Activated naive CD4-positive, alpha-beta T cell treated with anti-CD3 and anti-CD28 coated beads, Interleukin-2, amount 10 ng/mL, durations not matched to agents 7 days and 5 days (primary cell): ENCODE measurements at places on chromosomes 6 and 20.
A peak's percentile ranks its signal among the peaks of the same experiment; 100 is the strongest.

DNA sequence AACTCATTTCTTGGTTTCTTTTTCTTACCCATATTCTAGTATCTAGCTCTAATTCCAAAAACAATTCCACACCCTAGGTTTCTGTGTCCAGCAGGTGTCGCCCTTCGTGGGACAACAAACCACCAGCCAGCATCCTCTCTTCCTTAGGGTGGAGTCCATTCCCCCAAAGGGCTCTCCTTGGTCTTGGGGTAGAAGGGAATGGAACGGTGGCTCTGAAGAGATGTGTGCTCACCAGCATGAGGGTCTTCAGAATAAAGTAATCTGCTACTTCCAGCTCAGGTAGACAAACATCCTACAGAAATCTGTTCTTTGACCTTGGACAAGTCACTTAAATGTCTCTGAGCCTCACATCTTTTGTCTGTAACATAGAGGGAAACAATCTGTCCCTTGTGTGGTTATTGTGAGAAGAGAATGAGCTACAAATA lies 7.2 kb downstream of the HLA-DMB start:
- peak; percentile 86 for DNase-seq

GRCh38 chr20:61288331-61288784 lies 36.3 kb downstream of the CDH4 start:
- DNase-seq = no peak

- DNase-seq = no peak
Measured at GRCh38 chr6:148888856-148889255, 142.0 kb downstream of the UST start.

GRCh38 chr20:34129518-34130162 lies 17.6 kb upstream of the EIF2S2 start:
- peak; percentile 66 for DNase-seq

DNA sequence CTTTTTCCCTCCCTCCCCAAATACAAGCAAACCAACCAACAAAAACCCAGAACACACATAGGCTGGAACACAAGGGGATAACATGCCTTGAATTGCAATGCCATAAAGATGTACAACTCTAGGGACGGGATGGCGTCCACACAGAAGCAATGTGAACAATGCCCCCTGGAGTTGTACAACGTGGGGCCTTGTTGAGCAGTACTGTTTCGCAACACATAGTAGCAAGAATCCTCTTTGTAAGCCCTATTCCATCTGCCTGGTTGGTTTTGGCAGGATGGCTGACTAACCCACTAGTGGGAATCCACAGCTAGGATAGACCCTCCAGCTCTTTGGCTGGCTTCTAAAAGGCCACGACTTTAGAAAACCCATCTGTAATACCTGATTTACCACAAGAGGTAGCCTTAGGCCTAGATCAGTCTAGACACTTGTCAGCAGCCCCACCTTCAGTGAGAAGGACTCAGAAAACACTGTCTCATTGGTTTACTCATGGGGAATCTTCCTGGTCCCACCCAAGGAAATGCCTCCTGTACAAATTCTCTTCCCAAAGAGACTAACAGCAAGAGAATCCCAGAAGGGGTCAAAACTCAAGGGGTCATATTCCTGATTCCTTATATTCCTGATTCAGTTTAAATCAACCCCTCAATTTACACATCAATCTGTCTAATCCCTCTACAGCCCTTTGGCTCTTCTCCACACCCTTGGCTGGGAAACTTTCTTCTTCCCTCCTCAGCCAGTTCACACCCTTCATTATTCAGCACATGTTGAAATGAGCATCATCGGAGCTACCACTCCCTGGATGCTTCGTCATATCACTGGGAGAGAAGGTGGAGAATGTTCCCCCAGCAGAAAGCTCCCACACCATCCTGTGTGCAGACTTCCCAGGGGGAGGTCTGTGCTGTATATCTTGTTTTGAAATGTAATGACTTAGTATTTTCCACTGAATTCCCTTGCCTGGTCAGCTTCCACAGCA lies 622.4 kb upstream of the FLRT3 start:
- DNase-seq = no peak

DNA sequence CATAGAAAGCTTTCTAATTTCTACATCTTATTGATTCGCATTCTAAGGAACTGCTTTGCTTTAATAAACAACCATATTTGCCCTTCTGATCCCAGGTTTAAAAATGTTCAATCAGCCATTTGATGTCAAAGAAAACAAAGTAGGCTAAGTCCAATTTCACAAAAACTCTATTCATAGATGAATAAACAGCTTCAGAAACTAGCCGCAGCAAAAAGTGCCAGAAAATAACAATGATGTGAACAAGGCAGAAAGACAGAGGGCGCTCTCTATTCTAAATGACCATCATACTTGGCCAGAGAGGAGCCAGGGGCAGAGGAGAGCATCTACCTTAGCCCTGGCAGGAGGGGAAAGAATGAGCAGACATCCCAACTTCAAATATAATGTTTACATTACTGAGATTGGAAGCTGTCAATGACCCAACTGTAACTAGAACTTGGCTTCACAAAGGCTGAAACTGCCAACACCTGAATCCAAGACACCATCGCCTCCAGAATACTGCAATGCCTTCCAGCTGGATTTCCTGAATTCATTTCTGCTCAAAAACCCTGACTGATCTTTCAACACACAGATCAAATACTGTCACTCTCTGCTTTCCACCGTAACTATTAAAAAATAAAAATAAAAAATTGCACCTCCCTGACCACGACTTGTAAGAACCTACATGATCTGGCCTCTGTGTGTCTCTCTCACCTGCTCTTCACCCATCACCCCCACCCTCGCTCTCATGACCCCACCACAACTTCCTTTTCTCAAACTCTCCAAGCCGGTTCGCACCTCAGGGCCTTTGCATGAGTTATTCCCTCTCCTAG lies 9.5 kb downstream of the CNKSR3 start:
- no peak for DNase-seq

DNA sequence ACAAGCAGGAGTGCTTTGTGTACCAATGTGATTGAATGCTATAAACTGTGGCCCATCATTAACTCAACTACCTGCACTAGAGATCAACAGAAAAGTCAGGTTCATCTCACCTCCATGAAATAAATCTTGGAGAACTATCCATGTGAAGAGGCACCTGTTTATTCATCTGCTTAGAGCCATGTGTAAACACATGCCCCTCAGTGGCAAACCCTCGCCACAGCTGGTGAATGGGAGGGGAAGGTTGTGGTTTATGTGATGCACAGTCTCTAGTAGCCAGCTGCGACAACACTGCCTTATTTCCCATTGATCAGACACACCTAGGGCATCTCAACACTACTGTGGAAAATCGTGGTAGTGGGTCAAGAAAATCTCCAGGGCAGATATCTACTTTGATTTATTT lies 640.2 kb downstream of the PTPRT start:
- DNase-seq = no peak

DNA sequence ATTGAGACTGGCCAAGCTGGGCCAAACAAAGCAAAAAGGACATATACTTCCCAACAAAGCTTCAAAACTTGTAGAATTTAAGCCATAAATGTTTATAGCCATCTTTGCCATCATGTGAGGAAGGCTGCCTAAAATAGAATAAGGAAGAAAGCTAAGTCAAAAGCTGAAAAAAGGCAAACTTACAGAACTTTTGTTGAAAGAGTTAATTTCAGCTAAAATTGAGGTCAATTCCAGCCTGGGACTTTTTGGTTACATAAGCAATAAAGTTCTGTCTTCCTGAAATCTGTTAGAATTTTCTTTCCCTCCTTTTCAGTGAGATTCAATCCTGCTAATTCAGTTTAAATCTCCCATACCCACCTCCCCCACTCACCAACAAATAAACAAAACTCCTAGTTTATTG lies 227.9 kb upstream of the MARCKS start:
- DNase-seq = no peak

DNA sequence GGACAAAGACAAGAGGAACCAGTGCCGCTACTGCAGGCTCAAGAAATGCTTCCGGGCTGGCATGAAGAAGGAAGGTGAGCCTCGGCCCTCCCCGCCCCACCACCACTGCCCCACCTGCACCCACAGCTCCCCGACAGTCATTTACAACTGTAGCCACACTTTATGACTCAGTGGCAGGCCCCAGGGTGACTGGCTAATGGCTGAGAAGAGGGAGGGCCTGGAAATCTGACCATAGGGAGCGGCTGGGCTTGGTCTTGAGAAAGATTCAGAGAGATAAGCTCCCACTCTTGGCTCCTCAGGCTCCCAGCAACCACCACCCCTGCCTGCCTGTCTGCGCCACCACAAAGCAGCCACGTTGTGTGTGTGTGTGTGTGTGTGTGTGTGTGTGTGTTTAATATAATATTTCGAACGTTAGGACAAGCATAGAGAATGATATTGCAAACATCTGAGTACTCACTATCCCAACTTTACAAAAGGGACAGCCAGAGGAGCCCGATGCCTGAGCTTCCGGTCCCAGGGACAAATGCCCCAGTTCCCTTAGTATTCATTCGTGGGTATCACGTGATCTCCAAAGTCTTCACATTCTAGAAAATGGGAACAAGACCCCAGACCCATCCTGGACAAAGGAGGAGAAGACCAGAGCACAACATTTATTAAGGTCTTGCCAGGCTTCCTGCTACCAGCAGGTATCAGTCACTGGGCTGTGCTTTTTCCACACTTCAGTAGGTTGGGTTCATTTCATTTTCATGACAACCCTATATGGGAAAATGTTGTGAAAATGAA lies 52.1 kb downstream of the HNF4A start:
- no peak for DNase-seq

DNA sequence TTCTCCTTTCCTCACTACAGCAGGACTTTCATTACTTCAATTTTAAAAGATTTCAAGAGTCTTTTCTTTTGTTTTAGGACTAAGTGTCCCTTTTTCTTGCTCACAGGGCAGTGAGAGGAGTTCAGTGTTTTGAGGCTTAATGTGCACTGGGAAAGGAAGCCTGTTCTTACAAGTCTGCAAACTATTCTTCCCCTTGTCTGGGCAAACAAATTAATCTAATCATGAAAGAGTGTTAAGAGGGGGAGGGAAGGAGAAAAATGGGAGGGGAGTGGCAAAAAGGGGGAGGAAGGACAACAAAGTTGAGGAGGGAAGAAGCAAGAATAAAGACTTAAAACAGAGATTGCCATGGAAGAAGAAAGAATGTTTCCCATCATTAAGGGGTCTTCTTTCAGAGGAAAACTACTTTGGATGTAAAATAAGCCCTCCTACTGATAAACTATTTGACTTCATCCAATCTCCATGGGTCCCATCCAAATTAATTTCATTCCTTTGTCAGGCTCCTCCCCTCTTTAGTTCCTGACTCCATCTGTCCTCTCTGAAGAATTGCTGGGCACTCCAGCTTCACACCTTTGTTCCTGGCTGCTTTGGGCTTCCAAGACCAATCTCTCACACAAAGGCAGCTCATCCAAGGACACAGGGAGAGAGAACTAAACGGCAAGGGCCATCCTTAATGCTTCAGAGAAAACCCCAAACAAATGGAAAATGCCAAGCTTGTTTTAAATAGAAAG lies 244.5 kb downstream of the TPBG start:
- no peak for DNase-seq

DNA sequence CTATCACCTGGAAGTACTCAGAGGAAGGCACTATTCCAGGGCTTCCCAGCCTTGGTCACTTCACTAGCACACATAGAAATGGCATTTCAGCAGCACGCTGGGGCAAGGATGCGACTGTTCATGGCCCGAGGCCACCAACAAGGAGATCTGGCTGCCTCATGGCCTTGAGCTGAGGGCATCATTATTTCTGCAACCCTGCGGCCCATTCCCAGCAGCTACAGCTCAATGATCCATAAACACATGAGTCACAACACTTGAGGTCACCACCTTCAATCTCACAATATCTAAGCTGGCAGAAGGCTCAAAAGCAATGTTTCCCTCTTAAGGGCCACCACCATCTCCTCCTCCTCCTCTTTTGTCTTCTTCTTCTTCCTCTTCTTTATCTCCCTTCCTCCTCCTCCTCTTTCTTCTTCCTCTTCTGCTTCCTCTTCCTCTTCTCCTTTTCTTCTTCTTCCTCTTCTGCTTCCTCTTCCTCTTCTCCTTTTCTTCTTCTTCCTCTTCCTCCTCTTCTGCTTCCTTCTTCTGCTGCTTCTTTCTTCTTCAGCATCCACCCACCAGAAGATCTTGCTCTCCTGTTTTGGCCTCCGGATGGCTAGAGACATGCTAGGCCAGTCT lies 382.9 kb upstream of the CNR1 start:
- DNase-seq = no peak

DNA sequence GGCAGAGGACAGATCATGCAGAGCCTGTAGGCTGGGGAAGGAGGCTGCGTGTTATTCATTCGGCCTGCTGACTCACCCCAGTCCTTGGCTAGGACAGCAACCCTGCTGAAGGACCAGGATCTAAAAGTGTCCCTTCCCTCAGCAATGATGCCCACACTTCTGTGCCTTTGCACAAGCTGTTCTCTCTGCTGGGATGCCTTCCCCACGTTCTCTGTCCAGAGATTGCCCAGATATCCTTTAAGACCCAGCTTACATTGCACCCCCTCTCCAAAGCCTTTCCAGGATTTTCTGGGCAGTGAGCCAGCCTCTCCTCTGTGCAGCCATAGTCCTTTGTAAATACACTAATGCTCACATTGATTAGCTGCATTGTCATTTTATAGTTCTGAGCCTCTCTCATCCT lies 99.3 kb upstream of the CHD6 start:
- DNase-seq = no peak

DNA sequence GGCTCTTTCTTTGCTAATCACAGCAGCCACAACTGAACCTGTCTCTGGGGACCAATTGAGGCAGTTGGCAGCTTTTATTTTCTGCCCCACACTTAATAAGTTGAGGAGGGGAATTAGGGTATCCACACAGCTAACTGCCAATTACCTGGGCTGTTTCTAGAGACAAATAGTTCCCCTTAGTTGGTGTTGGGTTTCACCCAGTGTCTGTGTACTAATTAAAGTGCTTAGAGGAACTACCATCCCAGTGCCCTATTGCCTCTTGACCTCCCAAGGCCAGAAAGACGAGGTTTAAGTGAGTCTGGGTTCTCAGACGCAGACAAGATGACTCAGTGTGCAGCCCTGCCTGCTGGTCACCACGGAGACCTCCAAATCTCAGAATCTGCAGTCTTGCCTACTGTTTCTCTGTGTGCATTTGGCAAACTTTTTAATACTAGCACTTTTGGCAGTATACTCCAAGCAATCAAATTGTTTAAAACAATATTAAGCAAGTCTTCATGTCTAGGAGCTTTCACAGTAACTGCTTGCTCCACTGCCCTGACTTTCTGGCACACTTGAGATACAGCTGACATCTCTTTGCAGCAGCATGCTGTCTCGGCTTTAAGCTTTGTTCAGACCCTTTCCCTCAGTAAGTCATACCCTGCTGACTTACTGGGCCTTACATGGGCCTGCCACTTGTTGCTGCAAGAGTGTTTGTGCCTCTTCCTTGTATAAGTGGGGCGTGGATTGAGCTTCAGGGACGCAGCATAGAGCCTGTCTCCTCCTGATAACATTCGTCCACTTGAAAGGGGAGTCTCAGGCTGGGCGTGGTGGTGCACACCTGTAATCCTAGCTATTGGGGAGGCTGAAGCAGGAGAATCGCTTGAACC lies 31.9 kb downstream of the STK35 start:
- no peak for DNase-seq

DNA sequence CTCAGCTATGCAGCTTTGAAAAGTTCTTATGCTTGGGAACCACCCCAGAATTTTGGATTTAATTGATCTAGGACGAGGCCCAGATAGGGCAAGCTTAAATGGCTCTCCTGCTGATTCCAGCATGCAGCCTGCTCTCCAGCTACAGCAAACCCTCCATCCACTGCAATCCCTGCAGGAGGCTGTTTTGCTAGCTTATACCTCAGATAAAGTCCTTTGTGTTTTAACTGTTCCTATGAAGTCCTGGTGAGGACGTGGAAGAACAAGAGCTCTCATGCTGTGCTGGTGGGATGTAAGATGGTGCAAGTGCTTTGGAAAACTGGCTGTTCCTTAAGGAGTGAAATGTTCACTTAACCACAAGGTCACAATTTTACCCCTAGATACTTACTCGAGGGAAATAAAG lies 25.5 kb upstream of the NXT1 start:
- DNase-seq = no peak

- DNase-seq = no peak
Measured at GRCh38 chr20:46023148-46023484, 5.9 kb upstream of the SLC12A5 start.
